ENCODE measurements at places on chromosomes 3 and 15.

DNA sequence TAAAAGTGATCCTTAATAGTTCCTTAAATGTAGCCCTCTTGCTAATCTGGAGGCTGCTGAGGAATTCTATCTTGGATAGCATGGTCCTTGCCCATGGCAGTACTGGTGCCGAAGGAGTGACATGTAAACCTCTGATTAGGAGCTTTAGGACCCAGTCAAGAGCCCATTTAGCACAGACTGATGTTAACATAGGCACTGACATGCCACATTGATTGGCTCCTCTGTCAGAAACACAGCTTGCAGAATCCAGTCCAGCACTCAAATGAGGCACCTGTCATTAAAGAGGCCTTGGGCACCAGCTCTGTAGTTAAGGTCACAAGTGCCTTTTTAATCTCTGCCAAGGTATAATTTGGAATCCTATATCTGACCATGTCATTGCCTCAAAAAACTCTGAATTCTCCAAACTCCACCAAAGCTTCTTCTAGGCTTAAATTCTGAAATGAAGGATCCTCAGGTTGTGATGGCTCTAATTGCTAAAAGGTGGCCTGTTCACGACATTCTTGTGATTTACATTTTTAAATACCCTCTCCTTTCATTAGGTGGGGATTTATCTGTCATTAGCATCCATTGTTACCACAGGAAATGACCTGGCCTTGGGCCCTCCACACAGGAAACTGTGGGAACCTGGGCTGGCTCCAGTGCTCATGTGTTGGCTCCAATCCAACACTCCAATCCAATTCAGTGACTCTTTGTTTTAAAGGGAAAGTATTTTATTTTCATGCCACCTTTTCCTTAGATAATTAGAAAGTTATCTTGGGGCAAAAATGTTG, 57.3 kb upstream of the RNF7 start:
- no peak for DNase-seq

- DNase-seq: no peak
Measured at GRCh38 chr3:183211352-183211751, 41.7 kb upstream of the B3GNT5 start.

DNA sequence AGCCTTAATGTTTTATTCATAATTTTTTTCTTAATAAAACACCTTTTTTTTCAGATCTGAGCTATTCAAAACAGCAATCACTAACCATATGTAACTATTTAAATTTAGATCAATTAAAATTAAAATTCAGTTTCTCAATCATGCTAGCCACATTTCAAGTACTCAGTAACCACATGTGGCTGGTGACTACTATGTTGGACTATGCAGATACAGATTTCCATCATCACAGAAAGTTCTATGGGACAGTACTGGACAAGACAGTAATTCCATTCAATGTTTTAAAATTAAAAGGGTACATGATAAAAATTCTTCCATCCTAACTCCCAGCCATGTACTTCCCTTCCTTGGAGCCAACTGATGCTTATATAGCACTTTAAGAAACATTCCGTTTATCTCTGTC, 119.3 kb downstream of the GLDN start:
- no peak for DNase-seq

- no peak for DNase-seq
Measured at GRCh38 chr3:98991393-98991792, 89.9 kb upstream of the DCBLD2 start.

DNA sequence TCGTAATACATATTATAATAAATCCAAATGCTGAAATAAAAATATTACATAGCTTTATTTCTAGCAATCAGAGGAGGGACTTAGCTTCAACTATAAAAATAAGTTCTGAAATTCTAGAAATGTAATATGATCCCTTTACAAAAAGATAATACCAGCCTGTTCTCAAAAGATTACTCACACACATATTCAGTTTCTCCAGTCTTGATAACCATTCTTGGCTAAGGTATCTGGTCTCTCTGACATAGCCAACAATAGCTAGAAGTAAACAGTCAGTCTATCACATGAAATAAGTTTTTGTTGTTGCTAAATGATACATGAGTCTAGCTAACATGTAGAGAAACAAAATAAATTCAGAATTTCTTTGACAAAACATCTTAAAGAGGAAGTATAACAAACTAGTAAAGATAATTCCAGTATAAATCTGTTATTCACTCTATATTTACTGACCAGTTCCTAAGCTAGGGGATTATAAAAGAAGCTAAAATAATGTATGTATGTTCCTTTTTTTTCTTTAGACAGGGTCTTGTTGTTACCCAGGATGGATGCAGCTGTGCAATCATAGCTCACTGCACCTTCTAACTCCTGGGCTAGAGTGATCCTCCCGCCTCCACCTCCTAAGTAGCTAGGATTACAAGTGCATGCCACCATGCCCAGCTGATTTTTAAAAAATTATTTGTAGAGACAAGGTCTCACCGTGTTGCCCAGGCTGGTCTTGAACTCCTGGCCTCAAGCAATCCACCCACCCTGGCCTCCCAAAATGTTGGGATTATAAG, 170.6 kb downstream of the TBL1XR1 start:
- no peak for DNase-seq

GRCh38 chr3:99468918-99469317, 169.5 kb upstream of the COL8A1 start:
- no peak for DNase-seq

GRCh38 chr3:43180694-43181093, 74.8 kb upstream of the POMGNT2 start:
- no peak for DNase-seq

DNA sequence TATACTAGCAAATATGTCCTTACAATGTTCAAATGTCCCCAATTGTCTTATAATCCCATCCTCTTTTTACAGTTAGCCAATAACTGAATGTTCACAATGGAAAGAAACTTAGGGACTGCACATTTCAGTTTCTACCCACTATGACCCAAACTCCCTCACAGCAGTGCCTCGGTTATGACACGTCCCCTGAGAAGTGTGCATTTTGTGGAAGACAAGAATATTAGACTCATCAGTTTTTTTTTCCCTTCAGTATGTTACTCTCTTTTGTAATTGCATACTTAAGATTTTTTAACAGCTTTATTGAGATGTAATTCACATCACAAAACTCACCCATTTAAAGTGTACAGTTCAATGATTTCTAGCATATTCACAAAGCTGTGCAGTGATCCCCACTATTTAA, 64.8 kb downstream of the IGF2BP2 start:
- no peak for DNase-seq

DNA sequence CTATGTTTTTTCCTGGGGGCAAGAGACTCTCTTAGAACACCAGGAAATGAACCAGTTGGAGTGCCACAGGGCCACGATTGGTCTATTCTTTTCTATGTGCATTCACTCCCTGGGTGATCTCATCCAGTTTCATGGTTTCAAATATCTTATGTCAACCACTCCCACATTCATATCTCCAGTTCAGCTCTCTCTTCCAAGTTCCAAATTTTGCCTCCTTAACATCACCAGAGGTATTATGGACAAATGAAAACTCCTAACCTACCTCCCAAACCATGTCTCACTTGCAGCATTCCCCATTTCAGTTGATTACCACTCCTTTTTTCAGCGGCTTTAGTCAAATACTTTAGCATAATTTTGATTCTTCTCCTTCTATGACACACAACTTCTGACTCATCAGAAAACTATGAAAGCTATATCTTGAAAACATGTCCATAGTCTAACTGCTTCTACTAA, 203.1 kb upstream of the SEMA6D start:
- DNase-seq: no peak

- peak; percentile 67 for DNase-seq
Measured at GRCh38 chr15:51077221-51078153, 17.2 kb downstream of the TNFAIP8L3 start.

- no peak for DNase-seq
Measured at GRCh38 chr3:46693892-46694226, 380 bp upstream of the ALS2CL start.

DNA sequence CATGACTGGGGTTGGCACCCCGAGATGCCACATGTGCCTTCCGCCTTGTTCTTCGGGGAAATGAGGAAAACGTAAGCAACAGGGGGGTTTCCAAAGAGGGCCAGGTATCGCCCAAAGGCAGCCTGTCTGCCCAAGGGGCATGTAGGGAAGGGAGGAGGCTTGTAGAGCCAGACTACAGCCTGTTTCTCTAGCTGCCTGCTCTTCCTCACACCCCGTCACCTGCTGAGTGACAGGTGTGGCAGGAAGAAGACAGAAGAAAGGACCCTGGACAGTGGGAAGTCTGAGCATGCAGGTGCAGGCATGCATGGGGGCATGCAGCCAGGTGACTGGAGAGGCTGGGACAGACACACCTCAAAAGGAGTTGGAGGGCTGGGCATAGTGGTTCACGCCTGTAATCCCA, 9.8 kb downstream of the PLA2G4E start:
- DNase-seq: no peak

- DNase-seq: no peak
Measured at GRCh38 chr3:100063929-100064461, 50.3 kb downstream of the FILIP1L start.

DNA sequence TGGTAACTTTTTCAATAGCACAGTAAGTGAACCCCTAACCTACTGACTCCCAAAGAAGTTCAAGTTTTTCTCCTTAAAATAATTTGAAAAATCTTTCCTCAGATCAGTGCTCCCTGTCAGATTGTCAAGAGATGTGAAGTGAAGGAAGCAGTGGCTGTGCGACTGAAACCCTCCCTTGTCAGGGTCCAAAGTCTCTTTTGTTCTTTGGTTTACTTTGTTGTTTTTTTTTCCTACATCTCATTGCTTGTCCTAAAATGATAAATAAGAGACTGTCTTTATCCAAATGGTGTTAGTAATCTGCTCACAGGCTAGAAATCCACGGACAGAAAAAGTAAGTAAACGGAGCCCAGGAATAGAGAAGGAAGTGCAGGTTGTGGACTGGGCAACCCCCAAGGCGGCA, 976 bp upstream of the DPPA4 start:
- DNase-seq: no peak

- DNase-seq: no peak
Measured at GRCh38 chr3:9064850-9065249, 101.6 kb upstream of the RAD18 start.

DNA sequence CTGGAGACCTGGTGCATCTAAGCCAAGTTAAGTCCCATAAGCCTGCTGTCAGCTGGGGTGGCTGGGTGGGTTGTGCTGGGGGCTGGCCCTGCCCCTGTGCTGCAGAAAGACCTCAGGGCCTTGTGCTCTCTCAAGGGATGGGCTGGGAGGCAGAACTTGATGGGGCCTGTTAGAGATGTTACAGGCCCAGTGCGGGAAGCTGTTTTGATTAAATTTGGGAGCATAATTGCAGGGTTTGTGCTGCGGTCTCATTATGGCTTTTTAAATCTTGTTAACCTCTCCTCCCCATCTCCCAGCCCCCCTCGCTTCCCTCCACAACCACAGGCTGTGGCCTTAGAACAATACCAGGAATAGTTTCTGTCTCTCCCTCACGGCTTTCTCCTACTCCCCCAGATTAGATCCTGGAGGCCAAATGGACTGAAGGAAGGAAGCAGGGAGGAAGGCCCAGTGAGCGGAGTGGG, 87.6 kb upstream of the TLE3 start:
- DNase-seq: no peak

- DNase-seq: no peak
Measured at GRCh38 chr15:79094611-79095021, 4.0 kb upstream of the RASGRF1 start.

- no peak for DNase-seq
Measured at GRCh38 chr3:4687167-4687566, 194.0 kb downstream of the ITPR1 start.

DNA sequence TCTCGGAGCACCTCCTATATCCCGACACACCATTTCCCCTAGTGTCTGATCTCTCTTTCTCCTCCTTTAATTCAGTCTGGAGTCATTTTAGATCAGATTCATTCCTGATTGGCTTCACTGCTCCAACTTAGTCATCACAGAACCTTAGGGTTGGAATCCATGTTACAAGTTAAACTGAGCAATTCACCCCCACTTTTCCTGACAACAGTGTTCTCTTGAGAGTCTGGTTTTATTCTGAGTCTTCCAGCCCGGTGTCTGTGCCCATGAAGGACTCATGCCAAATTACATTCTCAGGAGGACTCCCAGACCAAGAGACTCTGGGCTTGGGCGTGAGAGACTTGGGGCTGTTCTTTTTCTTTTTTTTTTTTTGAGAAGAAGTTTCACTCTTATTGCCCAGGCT, 57.5 kb downstream of the LPP start:
- no peak for DNase-seq

- DNase-seq: no peak
Measured at GRCh38 chr3:146498002-146498736, 28.8 kb upstream of the PLSCR2 start.

DNA sequence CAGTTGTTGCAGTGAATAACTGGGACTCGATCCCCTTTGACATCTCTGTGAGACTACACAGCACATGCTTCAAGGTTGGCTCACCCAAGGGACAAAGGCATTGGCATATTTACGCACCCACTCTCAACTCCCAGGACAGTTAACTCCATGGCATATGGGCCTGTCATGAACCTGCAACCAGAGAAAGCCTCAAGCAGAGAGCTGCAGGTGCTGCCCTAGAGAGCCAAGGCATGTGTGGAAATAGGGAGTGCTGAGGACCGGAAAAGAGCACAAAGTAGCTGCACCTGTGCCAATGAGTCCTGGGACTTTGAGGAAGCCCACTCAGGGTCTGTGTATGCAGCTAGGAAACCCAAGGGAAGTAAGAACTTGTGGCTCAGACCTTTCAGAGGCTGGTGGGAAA, 32.9 kb upstream of the SLC24A5 start:
- no peak for DNase-seq

GRCh38 chr3:167084545-167084944, 295.6 kb downstream of the ZBBX start:
- DNase-seq: no peak

GRCh38 chr3:187072511-187072910, 66.8 kb downstream of the RPL39L start:
- no peak for DNase-seq

GRCh38 chr3:52220380-52221026, 4.9 kb downstream of the TLR9 start:
- peak; percentile 90 for DNase-seq

DNA sequence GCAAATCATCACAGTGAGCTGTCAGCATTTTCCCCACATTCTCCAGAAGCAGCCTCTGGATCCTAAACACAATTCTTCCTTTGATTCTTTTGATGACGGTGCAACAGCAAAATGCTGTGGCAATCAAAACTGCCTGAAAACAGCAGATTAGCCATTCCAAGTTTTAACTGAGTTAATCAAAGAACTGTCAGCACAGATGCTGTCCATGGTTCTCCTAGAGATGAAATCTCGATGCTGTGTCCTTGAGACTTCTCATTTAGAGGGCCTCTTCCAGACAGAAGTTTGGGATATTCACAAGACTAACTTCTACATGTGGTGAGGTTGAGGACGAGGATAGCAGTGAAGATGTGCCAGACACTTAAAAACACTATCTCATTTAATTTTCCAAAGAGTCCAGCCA, 50.4 kb upstream of the GYG1 start:
- no peak for DNase-seq

DNA sequence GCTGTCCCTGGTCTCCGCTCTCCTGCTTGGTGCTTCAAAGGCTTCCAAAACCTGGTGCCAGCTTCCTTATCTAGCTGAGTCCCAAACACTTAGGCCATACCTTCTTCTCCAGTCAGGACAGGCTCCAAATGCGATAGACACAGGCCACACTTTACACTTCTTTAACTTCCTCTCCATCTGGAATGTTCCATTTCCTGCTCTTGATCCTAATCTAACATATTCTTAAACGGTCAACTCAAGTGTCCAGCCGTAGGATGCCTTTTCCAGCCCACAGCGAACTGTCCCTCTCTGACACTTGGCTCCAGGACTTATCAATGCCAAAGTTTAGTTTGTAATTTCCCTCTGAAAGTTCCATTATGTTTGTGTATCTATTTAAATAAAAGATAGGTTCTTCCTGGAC, 19.2 kb upstream of the PLA2G4F start:
- DNase-seq: no peak
